ENCODE measurements at places on chromosomes 5 and 9. TPM values are rescaled to one million over a fixed set of nuclear protein-coding genes. Genes with fewer than 3 reads are reported as not detected.

DNA sequence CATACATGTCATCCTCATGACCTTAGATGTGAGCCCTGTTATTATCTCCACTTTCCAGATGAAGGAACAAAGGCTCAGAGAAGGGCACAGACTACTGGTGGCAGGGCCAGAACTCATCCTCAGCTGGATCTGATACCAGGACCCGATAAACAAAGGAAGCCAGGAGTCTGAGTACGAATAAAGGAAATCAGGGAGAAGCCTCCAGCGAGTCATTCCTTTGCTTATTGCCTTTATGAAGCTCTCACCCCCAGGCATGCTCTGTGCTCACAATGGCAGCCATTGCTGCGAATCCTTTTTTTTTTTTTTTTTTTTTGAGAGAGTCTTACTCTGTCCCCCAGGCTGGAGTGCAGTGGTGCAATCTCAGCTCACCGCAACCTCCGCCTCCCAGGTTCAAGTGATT is 130.1 kb downstream of the GAPVD1 start:
- no peak for DNase-seq

PCDHAC2 gene
- 0.19 TPM for polyA plus RNA-seq

DNA sequence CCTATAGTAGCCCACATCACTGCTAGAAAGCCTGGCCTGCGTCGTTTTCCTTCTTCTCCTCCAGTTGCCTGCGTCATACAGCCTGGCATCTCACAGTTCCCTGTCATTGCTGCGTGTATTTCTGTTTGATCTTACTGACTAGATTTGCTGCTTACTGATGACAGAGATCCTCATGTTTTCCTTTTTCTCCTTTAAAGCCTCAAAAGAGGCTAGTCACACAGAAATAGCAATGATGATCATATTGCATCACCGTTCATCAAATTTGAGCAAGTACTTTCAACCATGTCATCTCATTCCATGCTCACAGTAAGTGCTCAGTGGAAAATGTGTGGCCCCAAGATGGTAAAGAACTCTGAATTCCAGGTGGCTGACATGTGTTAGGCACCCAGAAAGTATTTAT is 76.8 kb downstream of the MVB12B start:
- no peak for DNase-seq

GFPT2 gene
- 4.7 TPM for polyA plus RNA-seq

All from stomach (tissue), 19 donors.